Transverse colon (tissue), 4 donors: ENCODE measurements at places on chromosomes 7 and 10. TPM values are rescaled to one million over a fixed set of nuclear protein-coding genes. Genes with fewer than 3 reads are reported as not detected.

Gene RBM17
- 80.7 TPM for total RNA-seq

Gene HOXA10
- total RNA-seq = 33.0 TPM

Gene INMT
- total RNA-seq = 15.5 TPM

Gene NRP1
- 35.5 TPM for total RNA-seq

Gene CTNNA3
- total RNA-seq = 0.68 TPM

Gene TRIM50
- not detected for total RNA-seq

Gene TWNK
- total RNA-seq = 1.9 TPM

GRCh38 chr7:6286486-6286885, 14.1 kb upstream of the CYTH3 start:
- DNase-seq = no peak
- no peaks in the 10 kb centered on the region for H3K4me1 ChIP-seq
- H3K27me3 ChIP-seq = no peaks in the 10 kb centered on the region
- no peaks in the 10 kb centered on the region for H3K36me3 ChIP-seq
- H3K4me3 ChIP-seq = no peak overlapping the region
- H3K27ac ChIP-seq = no peak overlapping the region

DNA sequence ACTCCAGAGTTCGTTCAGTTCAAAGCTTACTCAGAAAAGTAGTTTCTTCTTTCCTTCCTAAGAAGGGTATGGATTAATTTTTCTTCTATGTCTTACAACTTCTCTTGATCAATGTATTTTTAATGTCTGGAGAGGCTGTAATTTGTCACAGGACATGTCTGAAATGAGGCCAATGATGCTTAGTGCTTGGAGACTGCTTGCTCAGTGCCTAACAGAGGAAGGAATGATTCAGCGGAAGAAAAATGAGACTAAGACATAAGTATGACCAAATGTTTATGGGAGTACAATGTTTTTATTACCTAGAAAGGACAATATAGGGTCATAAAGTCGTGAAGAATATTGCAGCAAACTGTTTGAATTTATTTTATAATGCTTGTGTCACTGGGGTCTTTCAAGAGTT, 43.3 kb downstream of the GPR37 start:
- H3K4me3 ChIP-seq = no peak overlapping the region
- no peak overlapping the region for H3K27ac ChIP-seq
- H3K27me3 ChIP-seq = no peaks in the 10 kb centered on the region
- H3K4me1 ChIP-seq = no peaks in the 10 kb centered on the region

GRCh38 chr7:138979226-138979979, 1.8 kb downstream of the KIAA1549 start:
- DNase-seq = no peak
- no peaks in the 10 kb centered on the region for H3K36me3 ChIP-seq
- no peak overlapping the region for H3K4me3 ChIP-seq

GRCh38 chr7:68461430-68461829, 1136.8 kb upstream of the AUTS2 start:
- H3K36me3 ChIP-seq = no peaks in the 10 kb centered on the region
- no peak overlapping the region for H3K27ac ChIP-seq
- no peaks in the 10 kb centered on the region for H3K27me3 ChIP-seq

DNA sequence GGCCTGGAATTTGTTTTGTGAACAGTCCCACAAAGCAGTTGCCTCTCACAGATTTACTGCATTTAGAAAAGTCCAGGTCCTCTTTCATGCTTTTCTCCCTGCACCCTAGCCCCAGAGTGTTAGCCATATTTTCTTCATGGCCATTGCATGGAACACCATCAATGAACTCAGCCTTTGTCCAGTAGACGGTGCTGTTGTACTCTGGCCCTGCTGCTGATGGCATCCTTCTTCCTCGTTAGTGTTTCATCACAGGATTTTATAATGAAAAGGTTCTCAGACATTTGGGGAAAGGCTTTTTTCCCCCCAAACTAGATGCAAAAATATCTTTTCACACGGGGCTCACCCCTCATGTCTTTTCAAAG, 93.0 kb upstream of the SLC25A13 start:
- no peaks in the 10 kb centered on the region for H3K36me3 ChIP-seq
- H3K4me3 ChIP-seq = no peak overlapping the region
- H3K4me1 ChIP-seq = no peaks in the 10 kb centered on the region
- H3K27me3 ChIP-seq = no peaks in the 10 kb centered on the region

DNA sequence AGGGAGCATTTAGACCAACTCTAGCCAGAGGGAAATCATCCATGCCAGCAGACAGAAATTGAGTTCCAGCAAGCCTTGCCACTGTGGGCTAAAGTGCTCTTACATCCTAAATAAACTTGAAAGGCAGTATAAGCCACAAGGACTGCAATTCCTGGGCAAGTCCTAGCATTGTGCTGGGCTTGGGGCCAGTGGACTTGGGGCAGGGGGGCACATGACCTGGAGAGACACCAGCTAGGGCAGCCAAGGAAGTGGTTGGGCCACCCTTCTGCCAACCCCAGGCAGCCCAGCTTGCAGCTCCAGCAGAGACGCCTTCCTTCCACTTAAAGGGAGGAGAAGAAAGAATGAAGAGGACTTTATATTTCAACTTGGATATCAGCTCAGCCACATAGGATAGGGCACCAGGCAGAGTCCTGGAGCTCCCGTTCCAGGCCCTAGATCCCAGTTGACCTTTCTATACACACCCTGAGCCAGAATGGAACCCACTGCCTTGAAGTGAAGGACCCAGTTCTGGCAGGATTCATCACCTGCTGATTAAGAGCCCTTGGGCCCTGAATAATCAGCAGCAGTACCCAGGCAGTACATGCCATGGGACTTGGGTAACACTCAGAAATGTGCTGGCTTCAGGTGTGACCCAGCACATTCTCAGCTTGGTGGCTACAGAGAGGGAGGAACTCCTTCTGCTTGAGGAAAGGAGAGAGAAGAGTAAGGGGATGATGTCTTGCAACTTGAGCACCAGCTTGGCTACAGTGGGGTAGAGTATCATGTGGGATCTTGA, 153.0 kb downstream of the GNAI1 start:
- H3K27ac ChIP-seq = no peak overlapping the region
- DNase-seq = no peak
- H3K27me3 ChIP-seq = no peaks in the 10 kb centered on the region
- H3K4me1 ChIP-seq = no peaks in the 10 kb centered on the region

GRCh38 chr7:913736-914520, 37.6 kb downstream of the GET4 start:
- H3K27me3 ChIP-seq = no peaks in the 10 kb centered on the region
- no peaks in the 10 kb centered on the region for H3K36me3 ChIP-seq
- no peak overlapping the region for H3K4me3 ChIP-seq
- peak overlapping the region; percentile 86 for H3K27ac ChIP-seq
- peak; percentile 93 for DNase-seq
- H3K4me1 ChIP-seq = peaks cover 14% of the 10 kb centered on the region

GRCh38 chr7:102284399-102284798, 2.3 kb upstream of the SH2B2 start:
- no peaks in the 10 kb centered on the region for H3K36me3 ChIP-seq
- H3K27ac ChIP-seq = no peak overlapping the region
- DNase-seq = peak; percentile 45
- no peaks in the 10 kb centered on the region for H3K27me3 ChIP-seq

DNA sequence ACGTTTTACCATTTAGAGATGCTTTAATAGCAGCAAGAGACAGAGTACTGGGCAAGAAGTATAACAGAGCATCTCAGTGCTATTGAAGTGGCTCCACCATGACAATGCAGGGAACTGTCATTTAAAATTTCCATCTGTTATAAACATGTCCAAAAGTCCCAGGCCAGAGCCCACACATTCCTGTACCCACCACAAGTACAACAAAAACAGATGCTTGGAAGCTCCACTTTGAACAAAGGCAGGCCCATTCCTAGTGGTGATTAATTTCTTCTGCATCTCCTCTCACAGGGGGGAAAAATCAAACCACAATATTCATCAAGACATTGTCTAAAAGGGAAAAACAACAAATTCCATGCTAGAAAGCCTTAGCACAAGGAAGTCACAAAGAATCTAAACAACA, 627.9 kb downstream of the PARD3 start:
- H3K27ac ChIP-seq = no peak overlapping the region
- peaks cover 24% of the 10 kb centered on the region for H3K4me1 ChIP-seq
- H3K27me3 ChIP-seq = no peaks in the 10 kb centered on the region
- no peaks in the 10 kb centered on the region for H3K36me3 ChIP-seq

DNA sequence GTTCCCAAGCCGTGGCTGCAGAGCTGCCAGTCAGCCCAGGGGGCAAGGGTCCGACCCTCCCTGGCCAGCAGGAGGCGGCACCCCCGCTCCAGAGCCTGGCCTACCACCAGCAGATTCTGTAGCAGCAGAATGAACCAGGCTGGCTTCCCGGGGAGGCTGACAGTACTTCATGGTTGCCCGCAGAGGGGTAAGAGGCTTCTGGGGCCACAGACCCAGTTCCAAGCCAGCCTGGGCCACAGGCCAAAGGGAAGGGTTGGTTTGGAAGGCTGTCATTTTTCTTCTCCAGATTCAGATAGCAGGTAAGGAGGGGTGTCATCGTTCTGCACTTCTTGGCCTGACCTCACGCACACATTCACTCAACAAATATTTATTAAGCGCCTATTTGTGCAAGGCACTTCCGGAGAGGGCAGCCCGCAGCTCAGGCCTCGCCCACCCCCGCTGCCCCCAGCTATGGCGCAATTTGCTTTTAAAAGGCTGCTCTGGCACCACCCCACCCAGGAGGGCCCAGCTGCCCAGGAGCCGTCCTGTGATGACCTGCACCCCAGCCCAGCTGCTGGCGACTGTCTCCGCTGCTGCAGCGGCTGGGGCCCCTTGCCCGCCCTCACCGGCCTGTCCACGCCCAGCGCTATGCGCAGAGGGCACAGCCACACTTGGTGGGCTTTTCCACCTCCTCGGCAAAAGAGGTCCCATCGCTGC, 168.5 kb downstream of the LCOR start:
- H3K4me3 ChIP-seq = no peak overlapping the region
- H3K27me3 ChIP-seq = no peaks in the 10 kb centered on the region
- no peak for DNase-seq
- H3K4me1 ChIP-seq = no peaks in the 10 kb centered on the region
- H3K27ac ChIP-seq = no peak overlapping the region

- H3K27me3 ChIP-seq = no peaks in the 10 kb centered on the region
- no peaks in the 10 kb centered on the region for H3K36me3 ChIP-seq
- no peaks in the 10 kb centered on the region for H3K4me1 ChIP-seq
- H3K27ac ChIP-seq = no peak overlapping the region
- no peak for DNase-seq
These were observed 238.5 kb downstream of the SEMA3A start for GRCh38 chr7:83956104-83956503.

GRCh38 chr7:83835424-83835823, 186.5 kb upstream of the SEMA3E start:
- no peak overlapping the region for H3K27ac ChIP-seq
- H3K4me1 ChIP-seq = no peaks in the 10 kb centered on the region
- no peaks in the 10 kb centered on the region for H3K27me3 ChIP-seq
- H3K36me3 ChIP-seq = no peaks in the 10 kb centered on the region

- DNase-seq = no peak
- no peaks in the 10 kb centered on the region for H3K27me3 ChIP-seq
- H3K36me3 ChIP-seq = no peaks in the 10 kb centered on the region
- no peak overlapping the region for H3K27ac ChIP-seq
These were observed 27.3 kb downstream of the HERC4 start for GRCh38 chr10:68047554-68048327.

DNA sequence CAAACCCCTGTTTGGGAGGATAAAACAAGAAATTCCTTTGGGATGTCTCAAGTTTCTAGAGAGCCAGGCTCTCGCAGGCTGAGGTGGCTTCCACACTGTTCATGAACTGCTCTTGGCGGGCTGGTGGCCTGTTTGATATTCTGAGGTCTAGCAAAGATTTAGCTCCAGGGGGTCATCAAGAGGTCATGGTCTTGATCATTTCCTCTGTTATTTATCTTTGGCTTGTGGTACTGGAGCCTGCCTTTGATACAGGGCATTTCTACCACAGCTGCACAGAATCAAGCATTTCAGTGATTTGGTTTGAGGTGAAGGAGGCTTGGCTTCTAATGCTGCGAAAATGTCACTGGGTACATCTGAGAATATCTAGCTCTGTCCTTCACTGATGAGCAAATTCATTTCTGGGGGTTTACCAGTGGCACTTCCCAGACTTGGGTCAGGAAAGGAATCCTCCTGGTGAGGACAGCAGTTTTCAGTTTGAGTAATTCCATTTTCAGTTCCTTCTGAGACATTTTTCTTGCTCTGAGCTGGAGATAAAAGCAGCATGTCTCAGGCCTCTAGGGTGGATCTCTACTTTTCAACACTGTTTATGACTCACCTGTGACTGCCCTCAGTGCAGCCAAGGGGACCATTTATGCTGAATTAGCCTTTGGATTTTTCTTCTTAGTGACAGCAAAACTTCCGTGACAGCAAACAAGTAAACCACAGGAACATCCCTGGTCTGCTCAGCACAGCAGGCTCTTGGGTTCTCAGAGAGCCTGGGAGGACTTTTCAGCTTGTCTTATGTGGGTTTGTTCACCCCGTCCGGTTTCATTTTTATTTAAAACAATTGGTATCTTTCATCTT, 312.0 kb downstream of the RNLS start:
- no peaks in the 10 kb centered on the region for H3K4me1 ChIP-seq
- H3K27ac ChIP-seq = peak overlapping the region; percentile 46
- no peak overlapping the region for H3K4me3 ChIP-seq
- no peaks in the 10 kb centered on the region for H3K27me3 ChIP-seq
